HT-29 (cell line): ENCODE measurements at places on chromosomes 12 and 14. TPM values are rescaled to one million over a fixed set of nuclear protein-coding genes. Genes with fewer than 3 reads are reported as not detected.
A peak's percentile ranks its signal among the peaks of the same experiment; 100 is the strongest.

MUCL1 gene
- not detected in 2 replicates for total RNA-seq

GRCh38 chr12:90211017-90211416 lies 502.4 kb upstream of the ATP2B1 start:
- peak; percentile 29 for DNase-seq

DNA sequence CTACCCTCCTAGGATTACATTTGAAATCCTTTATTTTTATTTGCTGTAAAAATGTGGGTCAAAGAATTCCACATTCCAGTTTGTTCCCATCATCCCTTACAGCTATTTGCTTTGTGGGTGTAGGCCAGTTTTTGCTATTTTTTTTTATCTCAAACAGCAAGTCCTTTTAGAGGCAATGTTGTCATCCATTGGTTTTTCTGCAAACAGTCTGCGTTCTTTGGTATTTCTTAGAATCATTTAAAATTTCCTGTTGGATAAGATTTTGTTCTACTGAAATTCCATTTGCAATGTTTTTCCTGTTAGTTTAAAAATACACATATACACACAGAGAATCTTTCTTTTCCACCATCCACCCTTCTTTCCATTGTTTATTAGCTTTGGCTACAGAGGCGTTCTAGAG lies 53.3 kb upstream of the STK38L start:
- DNase-seq: no peak

DNA sequence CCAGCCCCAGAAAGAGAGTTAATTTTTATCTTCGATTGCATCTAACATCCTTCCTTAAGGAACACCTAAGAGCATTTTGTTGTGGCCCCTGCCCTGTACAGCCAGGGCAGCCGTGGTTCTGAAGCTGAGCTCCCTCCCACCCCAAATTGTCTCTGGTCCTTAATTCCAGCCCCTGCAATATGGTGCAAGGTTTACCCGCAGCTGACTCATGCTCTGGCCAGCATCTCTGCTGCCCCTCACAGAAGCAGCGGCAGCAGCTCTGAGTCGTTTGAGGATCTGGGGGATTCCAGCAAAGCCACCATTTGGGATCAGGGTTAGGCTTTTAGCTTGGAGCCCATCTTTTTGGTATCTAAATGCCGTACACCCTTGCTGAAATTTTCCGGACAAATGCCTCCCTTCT lies 3.3 kb downstream of the DLK1 start:
- DNase-seq: no peak

GRCh38 chr14:66009089-66009488 lies 477.1 kb upstream of the CCDC196 start:
- DNase-seq: no peak
